AG09319 (cell line): ENCODE measurements at places on chromosomes 12 and 14.

DNA sequence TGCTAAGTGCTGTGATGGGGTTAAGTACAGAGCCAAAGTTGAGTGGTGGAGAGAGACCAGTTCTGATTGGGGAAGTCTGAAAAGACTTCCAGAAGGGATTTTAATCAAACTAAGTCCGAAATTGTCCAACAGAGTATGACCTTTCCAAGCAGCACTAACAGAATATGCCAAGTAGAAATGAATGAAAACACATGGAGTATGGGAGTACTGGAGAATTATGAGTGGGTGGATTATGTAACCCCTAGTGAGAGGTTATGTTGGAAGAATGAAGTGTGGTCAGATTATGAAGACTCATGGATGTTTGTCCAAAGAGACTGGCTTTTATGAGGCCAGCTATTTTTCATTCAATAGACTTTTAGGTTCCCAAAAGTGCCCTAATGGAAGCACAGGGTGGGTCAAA lies 94.0 kb upstream of the PLEKHA5 start:
- peak; percentile 44 for DNase-seq

DNA sequence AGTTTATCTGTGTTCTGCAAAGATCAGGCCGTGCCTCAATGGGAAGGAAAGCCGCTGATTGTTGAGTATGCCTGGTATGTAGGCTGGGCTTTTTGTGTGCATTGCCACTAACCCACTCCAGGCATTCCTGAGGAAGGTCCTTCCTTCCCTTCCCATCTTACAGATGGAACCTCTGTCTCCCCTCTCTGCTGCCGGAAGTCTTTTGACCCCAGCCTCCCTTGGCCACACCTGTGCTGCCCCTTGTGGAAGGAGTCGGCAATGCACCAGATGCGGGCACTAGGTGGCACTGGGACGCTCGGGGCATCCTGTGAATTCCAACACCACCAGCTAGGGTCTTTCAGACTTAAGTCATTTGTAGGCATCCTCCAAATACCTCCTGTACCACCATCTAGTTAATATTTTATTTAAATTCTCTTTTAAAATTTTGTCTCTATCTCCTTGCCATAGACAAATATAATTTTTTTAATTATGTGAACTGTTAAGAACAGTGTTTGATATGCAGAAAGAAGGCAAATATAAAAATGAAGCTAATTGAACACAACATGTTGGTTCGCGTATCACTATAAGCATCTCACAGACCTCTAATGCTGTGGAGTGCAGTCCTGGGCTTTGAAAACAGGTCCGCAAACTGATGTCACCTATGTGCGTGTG lies 99.6 kb downstream of the RIN3 start:
- DNase-seq: no peak

GRCh38 chr12:122081697-122082221 lies 3.2 kb downstream of the MLXIP start:
- no peak for DNase-seq

DNA sequence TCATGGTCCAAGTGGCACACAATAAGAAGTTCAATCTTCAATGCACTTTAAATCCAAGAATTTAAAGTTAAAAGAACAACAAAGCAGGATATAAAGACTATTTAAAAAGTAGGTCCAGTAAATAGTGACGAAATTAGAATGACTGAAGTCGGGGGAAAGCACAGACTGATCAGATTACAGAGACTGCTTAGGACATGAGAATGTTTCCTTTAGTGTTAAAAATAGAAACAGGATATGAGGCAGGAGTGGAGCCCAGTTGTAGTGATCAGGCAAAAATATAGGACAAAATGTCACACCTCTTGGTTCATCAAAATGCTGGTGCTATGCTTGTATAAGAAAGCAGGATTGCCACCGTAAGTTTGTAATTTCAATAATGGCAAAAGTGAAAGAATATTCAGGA lies 52.2 kb upstream of the CD163 start:
- DNase-seq: peak; percentile 31

GRCh38 chr12:10310926-10311720 lies 3.5 kb downstream of the KLRD1 start:
- no peak for DNase-seq

DNA sequence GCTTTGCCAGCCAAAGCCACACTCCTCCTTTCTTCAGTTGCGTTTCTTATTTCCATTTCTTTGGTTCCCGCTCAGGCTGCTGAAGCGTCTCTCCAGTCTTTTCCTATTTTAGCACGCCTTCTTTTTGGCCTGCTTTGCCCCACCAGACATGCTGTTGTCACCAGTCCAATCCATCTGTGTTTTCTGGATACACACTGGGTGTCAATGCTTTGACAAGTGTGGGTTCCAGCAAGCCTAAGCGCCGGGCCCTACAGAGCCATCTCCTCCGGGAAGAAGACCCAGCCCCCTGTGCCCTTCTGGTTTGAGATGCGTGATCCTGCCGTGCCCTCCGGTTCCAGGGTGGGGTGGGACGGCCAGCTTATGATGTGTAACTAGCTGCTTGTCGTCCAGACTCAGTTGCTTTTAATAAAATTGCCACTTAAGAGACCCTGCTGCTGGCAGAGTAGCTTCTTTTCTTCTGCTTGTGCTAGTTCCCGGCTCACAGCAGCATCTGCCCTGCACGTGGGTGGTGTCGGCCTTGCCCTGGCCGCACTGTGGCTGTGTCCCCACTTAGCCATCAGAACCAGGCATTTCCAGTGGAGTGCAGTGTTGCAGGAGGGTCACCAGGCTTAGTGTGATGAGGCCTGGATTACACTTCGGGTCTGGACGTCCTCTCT lies 29.7 kb downstream of the EML1 start:
- DNase-seq: no peak

GRCh38 chr12:88202500-88202899 lies 60.4 kb downstream of the TMTC3 start:
- no peak for DNase-seq

DNA sequence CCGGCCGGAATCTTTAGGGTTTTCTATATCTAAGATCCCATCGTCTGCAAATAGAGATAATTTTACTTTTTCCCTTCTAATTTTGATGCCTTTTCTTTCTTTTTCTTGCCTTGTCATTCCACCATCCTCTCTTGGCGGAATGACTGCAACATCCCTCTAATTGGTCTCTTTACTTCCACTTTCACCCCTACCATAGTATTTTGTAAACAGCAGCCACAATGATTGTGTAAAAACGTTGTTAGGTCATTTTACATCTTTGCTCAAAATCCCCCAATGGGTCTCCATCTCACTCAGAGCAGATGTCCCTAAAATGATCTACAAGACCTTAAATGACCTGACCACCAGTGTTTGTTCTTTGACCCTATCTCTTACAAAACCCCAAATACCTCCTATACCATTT lies 80.0 kb upstream of the STAC3 start:
- DNase-seq: no peak

DNA sequence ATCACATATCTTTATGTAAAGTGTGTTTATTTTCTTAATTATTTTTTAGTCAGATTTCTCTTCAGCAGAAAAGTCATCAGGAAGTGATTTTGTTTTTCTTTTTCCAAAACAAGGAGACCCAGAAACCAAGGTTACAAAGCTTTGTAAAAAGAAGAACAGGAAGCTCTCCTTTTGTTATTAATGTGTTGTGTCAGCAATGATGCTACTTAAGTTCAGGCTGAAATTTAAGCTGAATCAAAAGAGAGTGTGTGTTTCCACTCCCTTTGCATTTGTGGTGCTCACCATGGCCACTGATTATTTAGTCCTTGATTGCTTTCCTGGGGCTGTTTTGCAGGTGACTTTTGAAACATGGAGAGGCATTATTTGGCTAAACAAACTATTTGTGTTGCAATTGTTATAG lies 155.3 kb upstream of the ATP2B1 start:
- DNase-seq: no peak

DNA sequence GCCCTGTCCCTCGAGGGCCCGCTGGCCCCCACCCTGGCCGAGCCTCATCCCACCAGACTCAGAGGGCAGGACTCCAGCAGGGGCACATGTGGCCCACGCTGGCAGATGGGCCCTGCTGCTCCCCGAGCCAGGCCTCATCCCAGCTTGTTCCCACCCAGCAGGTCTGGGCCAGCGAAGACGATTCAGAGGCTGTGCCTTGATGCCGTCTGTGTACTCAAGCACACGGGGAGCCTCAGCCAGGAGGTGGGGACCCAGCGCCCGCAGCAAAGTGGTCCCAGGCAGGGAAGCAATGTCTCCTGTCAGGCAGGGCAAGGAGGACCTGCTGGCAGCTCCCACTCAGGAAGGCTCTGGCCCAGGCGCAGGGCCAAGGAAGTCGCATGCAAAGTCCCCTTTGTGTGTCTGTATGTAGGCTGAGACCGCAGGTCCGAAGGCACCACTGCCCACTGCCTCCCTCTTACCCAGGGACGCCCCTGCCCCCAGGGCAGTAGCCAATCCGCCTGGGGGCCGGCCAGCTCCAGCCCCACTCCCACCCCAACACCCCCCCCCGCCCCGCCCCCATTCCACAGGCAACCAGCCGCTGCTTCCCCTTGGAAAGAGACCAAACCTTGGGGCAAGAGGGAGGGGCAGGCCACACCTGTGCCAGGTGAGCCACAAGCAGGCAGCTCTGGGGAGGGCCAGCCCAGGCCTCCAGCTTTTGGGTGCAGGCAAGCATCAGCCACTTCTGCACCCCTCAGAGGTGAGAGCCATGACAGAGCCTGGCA lies 9.4 kb downstream of the DEGS2 start:
- no peak for DNase-seq

DNA sequence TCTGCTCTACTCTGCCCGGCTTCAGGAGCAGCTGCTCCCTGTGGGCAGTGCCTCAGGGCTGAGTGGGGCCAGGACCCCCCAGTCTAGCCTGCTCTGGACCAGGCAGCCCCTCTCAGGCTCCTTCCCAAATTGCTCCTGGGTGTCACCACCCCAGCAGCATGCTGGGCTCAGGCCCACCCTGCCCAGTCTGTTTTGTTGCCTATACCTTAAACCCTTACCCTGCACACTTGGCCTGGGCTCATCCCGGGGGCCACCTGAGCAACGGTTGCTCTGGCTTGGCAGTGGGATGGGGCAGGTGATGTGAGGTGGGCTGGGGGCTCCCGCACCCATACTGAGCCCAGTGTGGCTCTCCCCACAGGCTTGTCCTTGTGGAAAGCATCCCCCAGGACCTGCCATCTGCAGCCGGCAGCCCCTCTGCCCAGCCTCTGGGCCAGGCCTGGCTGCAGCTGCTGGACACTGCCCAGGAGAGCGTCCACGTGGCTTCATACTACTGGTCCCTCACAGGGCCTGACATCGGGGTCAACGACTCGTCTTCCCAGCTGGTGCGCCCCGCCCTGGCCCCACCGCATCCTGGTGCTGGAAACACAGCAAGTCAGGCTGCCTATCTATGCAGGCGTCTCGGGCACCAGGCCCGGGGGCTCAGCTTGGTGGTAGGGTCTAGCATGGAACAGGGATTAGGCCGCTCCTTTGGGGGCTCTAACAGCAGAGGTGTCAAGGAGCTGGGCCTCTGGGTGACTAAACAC lies 3.9 kb downstream of the PLD4 start:
- DNase-seq: no peak

DNA sequence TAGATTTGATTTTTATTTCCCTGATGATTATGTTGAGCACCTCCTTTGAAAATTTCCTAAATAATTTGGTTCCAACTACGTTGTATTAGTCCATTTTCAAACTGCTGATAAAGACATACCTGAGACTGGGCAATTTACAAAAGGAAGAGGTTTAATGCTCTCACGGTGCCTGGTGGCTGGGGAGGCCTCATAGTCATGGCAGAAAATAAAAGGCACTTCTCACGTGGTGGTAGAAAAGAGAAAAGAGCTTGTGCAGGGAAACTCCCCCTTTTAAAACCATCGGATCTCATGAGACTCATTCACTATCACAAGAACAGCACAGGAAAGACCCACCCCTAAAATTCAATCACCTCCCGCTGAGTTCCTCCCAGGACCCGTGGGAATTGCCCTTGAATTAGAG lies 372.3 kb downstream of the RPL10L start:
- no peak for DNase-seq

DNA sequence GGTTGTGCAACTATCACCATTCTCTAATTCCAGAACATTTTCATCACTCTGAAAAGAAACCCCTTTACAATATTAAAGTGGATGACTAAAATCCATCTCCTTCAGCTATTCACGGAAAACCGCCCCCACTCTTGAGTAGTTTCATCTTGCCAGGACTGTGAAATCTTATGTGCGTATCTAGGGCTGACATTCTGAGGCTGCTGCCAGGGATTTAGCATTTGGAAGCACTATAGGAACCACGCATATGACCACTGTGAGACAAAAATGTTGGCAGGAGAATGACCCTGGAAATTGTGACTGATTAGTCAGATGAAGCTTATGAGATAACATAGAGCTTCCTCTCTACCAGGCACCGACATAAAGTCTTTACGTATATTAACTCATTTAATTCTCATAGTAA lies 305.2 kb upstream of the PDE3A start:
- no peak for DNase-seq

- no peak for DNase-seq
These were observed 50.0 kb downstream of the C2CD5 start for GRCh38 chr12:22494319-22494718.

DNA sequence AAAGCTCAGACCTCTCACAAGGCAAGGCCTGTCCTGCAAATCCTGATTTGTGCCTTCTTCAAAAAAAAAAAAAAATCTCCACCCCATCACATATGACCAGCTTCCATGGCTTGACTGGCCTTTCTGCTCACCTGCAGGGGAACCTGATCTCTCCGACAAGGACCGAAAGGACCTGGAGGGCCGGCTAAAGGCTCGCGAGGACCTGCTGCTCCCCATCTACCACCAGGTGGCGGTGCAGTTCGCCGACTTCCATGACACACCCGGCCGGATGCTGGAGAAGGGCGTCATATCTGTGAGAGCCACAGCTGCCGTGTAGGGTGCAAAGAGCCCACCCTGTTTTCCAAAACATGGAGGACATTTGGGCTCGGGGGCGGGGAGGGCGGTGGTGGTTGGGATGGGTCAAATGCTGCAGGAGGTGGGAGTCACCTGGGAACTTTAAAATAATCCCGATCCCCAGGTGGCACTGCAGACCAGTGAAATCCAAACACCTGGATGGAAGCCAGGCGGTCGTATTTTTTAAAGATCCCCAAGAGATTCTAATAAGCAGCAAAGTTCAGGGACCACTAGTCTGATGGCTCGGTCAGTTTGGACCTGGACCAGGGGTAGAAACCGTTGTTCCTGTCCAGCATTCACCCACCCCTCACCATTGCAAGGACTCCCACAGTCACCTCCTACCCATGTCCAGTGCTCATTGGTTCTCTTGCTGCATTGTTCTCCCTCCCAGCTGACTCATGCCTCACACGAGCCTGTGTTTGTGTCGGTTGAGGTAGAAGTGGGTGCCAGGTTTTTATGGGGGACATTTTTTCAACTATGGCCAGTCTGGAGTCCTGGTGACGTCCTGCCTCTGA lies 44.8 kb downstream of the FOXN4 start:
- peak; percentile 16 for DNase-seq

DNA sequence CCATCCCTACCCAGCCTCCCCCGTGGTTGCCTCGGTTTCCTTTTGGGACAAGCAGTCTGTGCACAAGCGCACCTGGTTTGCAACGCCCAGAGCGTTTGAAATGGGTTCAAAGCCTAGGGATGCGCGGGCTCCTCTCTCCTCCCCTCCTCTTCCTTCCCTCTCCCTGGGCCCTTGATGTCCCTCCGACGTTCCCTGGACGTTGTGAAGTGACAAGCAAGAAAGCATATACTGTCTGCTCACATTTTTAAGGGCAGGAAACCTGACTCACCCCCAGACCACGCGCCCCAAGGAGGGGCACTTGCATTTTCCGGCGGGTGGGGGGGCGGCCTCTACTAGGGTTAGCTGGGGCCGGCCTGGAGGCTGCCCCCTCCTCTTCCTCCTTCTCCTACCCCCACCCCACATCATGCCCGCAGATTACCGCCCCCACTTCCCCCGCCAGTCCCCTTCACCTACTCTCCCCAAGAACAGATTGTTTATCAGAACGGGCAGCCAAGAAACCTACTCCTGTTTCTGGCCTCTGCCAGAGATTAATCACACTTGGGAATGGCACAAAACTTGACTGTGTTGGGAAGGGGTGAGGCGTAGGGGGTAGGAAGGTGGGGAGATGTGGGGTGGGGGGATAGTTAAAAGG lies 9.5 kb upstream of the IRF2BPL start:
- DNase-seq: no peak
